ENCODE measurements at places on chromosomes 2 and 18.

DNA sequence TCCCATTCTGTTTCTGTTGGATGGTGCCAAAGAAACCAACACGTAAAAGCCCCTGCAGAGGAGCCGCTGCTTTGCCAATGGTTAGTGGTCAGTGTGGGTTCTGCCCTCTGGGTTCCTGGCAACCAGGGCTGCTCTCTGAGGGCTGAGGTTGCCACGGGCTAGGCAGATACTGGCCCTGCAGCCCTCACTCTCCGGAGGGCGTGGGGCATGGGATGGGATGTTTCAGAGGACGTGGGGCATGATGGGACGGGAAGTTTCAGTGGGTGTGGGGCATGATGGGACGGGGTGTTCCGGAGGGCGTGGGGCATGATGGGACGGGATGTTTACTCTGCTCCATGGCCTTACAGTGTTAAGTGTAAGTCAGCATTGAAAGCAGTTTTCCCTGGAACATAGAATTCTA lies 34.2 kb downstream of the ADI1 start:
- DNase-seq = no peak

DNA sequence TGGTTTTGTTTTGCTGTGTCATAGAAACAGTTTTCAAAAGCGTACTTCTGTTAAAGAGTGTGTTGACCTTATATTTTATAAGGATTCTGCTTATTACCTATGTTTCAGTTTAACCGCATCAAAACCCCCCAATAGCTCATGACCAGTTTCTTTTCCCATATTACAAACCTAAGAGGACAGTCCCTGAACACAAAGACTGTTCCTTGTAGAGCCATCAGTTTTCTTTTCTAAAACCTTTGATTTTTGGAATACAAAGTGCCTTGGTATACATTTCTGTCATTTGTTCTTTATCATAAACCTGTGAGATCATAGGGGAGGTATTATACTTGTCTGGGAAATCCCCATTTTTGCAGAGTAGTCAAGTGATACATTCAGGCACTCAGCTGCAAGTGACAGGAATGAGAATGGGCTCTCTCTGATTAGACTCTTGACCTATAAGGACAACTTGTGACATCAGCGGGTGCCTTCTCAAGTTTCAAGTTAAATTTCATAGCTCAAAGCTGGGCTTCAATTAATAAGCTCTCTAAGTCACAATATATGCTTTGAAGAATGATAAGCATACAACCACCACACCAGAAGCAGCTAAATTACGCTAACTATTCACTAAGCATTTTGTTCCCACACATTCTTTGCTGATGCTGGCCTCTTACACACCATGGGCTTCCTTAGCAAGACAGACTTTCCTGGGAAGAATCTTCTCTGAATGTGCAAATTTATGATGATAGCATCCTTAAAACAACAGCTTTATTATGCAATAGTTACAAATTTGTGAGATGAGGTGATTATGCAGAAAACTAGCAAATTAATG lies 97.5 kb upstream of the CD302 start:
- DNase-seq = no peak

GRCh38 chr2:161199912-161200701 lies 39.9 kb downstream of the TANK start:
- no peak for DNase-seq

DNA sequence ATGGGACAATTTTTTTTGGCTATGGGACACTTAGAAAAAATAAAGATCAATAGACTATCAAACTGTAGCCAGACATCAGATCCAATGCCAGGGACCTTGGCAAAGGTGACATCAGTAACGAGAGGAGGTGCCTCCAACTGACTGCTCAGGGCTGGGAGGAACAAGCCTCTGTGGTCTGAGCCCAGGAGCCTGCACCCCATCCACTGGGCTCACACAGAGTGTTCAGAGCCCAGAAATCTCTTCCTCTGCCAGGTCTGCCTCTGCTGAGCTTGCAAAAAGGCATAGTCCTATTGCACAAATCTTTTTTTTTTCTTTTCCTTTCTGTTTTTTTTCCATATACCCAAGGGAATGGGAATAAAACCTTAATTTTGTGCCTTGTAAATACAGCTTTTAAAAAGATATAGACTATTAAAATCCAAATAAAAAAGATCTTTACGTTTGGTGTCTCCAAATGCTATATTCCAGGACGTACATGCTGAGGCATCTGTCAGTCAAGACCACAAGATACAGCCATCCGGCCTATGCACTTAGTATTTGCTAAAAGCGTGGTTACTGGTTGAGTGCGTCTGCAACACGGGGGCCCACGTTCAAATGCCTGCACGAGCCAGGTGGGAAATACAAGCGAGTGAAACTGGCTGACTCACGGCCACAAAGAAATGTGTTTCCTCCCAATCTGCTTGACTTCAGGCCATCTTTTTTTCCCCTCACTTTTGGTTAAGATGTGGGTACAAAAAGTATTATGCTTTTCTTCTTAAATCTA lies 7.8 kb upstream of the ARHGAP25 start:
- no peak for DNase-seq

DNA sequence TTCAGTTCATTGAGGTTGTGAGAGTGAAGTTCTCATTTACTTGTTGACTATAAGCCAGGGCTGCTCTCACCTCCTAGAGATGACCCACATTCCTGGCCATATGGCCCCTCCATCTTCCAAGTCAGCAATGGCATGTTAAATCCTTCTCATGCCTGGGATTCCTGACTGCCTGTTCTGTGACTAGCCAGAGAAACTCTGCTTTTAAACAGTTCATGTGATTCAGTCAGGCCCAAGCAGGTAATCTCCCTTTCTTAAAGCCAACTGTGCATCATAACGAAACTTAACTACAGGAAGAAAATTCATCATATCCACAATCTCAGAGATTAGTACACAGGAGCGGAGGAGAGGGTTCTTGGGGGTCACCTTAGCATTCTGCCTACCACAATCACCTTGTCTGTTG lies 11.5 kb downstream of the DPP4 start:
- DNase-seq = no peak

- DNase-seq = no peak
Measured at GRCh38 chr2:216017365-216017764, 4.0 kb upstream of the MREG start.

- DNase-seq = peak; percentile 19
Measured at GRCh38 chr2:148244593-148245292, 223.9 kb downstream of the MBD5 start.

DNA sequence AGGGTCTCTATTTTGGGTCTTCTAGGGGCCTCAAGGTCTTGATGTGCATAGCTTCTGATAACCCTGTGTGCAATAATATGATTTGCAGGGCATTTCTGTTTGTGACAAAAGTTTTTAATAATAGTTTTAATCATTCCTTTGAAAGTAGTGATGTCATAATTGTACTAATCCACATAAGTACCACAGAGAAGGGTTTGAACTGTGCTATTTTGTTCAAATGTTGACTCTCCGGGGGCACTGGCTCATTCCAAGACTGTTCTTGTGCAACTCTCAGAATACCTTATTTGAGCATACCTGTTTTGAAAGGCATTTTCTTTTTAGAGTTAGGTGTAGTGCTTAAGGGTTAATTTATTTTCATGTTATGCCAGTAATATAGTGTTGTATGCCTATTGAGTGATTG lies 41.6 kb downstream of the PLEKHB2 start:
- DNase-seq = no peak

DNA sequence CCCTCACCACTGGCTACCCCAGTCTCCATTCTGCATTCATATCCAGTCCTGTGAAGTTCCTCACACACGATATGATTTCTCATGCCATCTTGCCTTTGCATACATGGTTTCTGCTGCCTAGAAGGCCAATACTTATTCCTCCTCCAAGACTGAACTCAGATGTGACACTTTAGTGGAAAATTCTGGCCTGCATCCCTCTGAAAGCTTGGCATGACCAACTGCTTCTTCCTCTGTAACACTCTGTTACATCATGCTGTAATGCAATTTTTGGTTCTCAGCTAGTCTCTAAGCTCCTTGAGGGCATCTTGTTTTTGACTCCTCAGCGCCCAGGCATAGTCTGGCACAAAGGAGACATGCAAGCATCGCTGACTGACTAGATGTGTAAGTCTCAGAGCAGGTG lies 12.6 kb downstream of the FAM161A start:
- DNase-seq = no peak

DNA sequence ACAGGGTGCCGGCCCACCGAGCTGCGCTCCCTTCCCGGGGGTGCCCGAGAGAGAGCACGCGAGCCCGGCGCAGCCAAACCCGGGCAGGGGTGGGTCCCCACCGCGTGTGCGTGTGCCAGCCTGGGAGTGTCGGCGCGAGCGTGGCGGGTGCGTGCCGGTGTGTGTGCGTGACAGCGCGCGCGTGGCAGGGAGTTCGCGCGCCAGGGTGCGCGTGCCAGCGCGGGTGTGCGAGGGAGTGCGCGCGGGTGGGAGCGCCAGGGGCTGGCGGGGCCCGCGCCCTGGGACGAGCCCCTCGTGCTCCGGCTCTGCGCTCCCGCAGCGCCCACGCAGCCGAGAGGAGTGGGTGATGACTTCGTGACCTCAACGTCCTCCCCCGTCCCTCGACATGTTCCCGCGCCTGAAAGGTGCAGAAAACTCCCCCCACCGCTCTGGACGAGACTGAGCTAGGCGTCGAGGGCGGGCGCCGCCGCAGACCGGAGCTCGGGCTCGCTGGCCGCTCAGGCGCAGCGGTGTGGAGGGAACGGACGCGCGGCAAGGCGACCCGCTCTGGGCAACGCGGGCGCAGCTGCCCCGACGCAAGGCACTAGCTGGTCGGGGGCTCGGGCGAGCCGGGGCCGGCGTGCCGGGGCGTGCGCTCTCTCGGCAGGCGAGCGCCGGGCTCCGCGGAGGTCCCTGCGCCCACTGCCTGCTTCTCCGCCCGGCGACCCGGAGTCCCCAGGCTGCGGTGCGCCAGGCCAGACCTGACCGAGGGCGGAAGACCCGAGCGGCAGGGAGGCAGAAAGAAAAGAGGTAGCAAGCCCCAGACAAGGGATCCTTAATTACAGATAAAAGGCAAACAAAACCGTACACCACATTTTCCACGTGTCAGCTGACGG lies 582.8 kb downstream of the ZEB2 start:
- no peak for DNase-seq

DNA sequence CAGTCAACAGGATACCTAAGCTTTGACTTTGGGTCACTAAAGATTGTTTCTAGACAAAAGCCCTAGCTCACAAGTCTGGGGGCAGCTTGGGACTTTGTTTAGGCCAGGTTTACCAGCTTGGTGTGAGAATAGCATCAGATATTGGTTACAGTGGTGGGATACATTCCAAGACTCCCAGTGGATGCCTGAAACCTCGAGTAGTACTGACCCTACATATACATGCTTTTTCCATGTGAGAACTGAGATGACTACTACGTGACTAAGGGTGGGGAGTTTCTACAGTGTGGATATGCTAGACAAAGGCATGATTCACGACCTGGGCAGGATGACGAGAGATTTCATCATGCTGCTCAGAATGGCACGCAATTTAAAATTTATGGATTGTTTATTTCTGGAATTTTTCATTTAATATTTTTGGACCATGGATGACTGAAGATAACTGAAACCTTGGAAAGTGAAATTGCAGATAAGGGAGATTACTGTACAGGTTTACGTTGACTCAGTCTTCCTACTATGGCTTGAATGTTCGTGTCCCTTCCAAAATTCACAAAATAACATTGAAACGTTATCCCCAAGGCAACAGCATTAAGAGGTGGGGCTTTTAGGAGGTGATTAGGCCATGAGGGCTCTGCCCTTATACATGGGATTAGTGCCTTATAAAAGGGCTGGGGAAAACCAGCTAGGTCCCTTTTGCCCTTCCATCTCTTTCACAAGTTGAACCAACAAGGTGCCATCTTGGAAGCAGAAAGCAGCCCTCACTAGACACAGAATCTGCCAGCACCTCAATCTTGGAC lies 50.2 kb upstream of the CTAGE1 start:
- peak; percentile 88 for DNase-seq

DNA sequence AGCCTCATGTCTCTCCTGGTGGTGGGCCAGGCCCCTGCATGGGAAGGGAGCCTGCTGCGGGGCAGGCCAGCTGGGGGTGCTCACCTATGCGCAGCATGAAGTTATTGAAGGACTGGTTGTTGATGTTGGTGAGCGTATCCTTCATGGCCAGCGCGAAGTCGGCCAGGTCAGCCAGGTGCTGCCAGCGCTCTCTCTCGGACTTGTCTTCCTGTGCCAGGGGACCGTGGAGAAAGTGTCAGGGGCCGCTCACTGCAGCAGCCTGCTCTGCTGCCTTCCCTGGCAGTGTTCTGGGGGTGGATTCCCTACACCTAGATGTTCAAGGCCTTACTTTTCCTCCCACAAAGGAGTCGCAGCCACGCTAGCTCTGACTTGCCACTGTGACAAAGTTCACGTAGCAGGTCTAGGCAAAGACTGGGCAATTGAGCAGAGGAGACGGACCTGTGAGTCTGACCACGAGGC lies 28.2 kb downstream of the CENPO start:
- DNase-seq = no peak

- DNase-seq = no peak
Measured at GRCh38 chr2:146305164-146305563, 1539.7 kb upstream of the ACVR2A start.

- no peak for DNase-seq
Measured at GRCh38 chr2:62964050-62964449, 86.6 kb upstream of the OTX1 start.

DNA sequence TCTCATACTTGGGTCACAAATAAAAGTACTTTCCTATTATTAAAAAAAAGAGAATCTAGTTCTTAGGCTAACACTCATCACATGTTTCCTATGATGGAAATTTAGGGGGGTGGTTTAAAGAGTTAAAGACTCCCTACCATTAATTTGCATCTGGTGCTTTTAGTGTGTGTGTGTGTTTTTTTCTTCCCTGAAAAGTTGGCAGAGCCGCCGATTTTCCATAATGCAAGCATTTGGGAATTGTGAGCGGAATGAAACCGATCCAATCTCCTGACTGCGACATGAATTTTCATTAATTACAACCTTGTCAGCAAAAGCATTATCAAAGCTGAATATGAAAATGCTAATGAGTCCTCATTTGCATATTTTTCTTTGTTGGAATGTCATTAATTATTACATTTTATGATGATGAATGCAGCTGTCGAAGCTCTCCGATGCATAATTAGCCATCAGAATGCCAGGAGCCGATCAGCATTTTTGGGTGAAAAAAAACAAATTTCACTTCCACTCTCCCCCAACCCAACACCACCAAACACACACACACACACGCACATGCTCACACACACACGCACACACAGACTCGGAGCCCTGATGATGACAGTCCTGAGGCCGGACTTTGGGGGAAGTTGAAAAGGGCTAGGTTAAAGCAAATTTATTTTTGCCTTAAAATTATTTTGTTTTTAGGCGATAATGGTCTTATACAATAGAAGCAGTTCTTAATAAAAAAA lies 165.4 kb downstream of the TCF4 start:
- no peak for DNase-seq

DNA sequence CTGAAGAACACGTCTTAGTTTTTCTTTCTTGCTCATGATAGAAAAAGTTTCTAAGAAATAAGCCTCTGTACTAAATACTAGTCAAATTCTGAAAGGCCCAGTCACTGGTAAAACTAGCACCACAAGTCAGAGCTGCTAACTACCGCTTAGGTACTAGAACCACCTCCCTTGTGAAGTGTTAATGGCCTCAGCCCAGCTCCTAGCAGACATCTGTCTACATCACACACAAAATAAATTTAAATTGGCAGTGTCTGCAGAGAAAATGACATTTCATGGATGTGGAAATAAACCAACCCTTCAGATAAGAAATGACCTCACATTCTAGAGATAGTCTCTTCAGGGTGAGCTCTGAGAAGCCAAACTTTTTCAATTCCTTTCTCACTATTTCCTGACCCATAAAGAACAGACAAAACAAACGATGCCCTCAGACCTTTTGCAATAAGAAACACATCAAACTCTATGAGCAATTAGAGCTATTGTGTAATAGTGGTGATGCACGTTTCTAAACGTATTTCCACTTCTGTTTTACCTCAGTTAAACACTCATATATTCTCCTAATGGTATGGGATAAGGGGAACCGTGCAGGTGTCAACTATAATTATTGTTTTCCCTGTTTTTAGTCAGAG lies 70.3 kb upstream of the DSG1 start:
- DNase-seq = no peak

- no peak for DNase-seq
Measured at GRCh38 chr18:74669136-74669798, 71.6 kb downstream of the ZNF407 start.

All from RKO (cell line).